ENCODE measurements at places on chromosomes 5 and 9.
A peak's percentile ranks its signal among the peaks of the same experiment; 100 is the strongest.

- DNase-seq, result no peak
Observed at GRCh38 chr9:22921742-22922141, 475.1 kb downstream of the DMRTA1 start.

- DNase-seq, result no peak
Observed at GRCh38 chr5:143142596-143143435, 260.7 kb downstream of the NR3C1 start.

DNA sequence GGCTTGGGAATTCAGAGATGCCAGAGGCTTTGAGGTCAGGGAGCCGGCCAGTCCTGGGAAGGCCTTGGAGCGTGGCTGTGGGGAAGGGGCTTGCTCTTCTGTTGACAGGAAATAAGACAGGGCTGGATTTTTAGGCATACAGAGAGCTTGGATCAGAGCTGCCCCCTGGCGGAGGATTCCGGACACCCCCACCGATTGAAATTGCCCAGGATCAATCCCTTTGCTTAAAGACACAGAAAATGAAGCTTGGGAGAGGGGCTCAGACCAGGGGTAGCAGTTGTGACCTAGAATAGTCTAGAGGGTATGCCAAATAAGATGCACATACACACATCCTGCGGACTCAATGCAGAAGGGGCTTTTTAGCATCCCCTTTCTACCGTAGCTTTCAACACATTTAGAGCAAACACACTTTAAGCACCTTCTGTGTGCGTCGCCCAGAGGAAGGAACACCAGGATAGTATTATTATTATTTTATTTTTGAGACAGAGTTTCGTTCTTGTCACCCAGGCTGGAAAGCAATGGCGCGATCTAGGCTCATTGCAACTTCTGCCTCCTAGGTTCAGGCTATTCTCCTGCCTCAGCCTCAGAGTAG is 1.7 kb upstream of the NTMT1 start:
- DNase-seq, result peak; percentile 81

DNA sequence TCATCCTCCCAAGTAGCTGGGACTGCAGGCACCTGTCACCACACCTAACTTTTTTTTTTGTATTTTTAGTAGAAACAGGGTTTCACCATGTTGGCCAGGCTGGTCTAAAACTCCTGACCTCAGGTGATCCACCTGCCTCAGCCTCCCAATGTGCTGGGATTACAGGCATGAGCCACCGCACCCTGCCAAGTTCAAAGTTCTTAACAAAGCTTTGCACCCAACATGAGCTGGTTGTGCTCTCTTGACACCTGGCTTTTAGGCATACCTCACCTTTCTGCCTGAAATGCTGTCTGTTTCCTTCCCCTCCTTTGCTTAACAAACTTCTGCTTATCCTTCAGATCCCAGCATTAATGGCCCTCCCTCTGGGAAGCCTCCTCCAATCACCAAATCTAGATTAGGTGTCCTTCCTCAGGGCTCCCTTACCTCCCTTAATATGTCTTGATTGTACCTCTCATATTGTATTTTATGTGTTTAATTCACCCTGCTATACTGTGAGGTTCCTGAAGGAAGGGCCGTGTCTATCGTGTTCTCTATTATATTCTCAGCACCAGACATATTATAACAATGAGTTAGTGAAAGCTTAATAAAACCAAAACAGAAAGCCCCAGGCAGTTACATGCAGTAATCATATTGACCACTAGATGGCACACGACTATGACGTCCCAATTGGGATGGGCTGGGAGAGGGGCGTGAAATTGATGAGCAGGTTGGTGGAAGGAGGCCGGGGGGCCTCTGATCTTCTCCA is 62.9 kb upstream of the PPARGC1B start:
- peak; percentile 8 for DNase-seq

- DNase-seq, result peak; percentile 66
Observed at GRCh38 chr5:149434162-149435014, 55.3 kb upstream of the IL17B start.

DNA sequence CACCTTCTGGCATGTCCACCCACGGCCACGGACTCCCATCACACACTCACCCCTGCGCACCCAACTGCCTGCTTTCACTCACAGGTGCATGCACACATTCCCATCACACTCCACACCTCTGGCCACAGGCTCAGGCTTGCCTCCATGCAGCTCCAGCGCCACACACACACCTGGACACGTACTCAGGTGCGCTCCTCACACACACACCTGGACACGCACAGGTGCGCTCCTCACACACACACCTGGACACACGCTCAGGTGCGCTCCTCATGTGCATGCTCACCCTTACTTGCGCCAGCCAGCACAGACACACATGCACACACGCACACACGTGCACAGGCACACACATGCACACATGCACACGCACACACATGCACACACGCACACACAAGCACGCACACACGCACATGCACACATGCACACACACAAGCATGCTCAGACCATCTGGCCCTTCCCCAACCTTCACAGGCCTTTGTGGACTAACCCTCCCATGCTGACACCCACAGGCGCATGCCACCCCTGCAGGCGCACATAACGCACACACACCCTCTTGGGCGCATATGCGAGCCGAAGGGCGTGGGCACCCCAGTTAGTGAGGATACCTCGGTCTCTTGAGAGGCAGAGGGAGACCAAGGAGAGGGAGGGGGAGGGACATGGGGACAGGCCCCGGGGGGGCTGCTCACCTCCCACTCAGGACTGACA is 8.3 kb downstream of the GRIN1 start:
- no peak for DNase-seq

- no peak for DNase-seq
Observed at GRCh38 chr5:40397091-40397490, 282.6 kb upstream of the PTGER4 start.

DNA sequence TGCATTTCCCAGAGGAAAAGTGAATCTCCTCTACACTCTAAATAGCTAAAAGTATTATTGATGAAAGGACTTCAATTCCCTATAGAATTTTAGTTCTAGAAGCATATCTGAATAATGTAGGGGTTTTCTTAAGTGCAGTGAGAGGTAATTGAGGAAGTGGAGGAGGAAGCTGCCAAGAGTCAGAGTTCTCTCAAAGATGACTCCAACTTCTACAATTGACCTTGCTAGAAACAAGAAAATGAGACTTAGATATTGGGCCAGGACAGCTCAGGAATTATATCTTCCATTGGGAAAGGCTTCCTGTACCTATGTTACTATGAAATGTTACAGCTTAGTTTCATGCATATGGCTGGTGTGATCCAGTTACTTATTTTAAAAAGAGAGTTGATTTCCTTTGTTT is 10.4 kb upstream of the F2R start:
- DNase-seq, result no peak

DNA sequence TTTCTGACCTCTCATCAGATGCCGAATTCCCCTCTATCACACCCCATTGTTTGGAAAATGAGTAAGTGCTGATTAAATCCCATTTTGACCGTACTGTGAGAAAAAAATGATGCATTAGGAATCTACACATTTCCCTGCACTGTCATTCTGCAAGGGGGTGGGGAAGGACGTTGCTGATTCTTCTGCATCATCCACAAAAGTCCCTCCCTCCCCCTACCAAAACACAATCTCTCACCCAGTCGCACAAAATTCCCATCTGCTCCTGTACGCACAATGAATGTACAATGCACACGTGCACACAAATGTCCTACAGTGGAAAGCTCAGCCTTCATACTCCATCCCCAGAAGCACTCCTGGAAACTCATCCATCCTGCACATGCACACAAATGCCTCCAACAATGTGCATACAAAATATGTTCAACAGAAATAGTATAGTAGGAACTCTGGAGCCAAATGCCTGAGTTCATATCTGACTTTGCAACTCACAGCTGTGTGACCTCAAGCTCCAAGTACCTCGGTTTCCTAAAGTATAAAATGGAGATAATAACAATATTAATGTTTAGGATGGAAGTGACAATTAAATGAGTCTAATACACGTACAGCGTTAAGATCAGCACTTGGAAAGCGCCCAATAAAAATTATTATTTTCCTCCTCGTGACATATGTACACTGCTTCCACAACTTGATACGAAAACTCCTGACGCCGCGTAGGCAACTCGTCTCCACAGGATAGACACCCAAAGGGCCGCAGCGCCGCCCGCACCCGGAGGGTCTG is 809 bp downstream of the TNIP1 start:
- no peak for DNase-seq

DNA sequence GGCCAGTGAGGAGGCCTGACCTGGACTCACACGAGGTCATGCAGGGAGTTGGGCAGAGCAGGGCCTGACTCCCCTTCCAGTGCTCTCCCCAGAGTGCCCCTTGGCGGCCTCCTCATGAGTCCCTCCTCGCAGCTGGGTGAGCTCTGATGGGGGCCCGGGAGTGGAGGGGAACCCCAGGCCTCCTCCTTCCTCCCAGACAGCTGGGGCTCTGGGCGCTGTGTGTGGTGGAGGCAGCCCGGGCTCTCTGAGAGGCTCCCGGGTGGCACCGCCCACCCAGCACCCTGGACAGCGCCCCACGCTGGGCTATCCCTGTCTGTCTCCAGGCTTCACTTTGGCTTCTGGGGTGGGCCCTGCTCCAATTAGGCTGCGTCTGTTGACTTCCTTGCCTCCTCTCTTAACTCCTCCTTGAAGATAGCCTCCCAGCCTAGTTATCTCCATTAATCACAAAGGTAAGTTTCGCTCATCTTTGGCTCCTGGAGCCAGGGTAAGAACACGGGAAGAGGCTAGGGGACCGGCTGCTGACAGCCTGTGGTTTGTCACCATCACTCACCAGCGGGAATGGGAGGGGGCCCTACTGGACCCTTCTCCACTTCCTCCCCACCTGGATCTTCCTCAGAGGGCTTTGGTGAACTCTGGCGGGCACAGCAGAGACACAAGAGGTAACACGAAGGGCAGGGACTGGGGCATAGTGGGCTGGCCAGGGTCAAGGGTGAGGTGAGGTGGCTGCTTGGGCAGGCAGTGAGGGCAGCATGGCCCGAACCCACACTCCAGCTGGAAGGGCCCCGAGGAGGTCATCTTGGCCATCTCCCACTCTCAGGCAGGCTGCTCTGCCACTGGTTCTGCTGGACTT is 13.1 kb downstream of the PSD2 start:
- DNase-seq, result peak; percentile 16

- peak; percentile 48 for DNase-seq
Observed at GRCh38 chr9:5587024-5587423, 41.9 kb upstream of the RIC1 start.

DNA sequence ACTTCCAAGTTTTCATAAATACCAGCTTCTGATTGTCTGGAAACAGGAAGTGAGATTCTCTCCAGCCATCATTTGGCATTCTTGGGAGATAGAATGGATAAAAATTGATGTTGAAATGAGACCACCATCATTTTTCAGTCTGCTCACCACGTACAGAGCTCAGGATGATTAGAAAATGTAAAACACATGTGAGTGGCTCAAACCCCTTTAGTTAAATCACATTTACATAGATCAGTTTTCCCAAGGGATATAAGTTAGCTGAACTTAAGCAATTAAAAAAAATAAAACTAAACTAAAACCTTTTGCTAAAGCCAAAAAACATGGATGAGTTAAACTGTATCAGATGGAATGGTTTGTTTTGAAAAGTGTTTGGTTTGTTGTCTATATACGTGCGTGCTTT is 37.1 kb upstream of the GDNF start:
- DNase-seq, result no peak

- peak; percentile 68 for DNase-seq
Observed at GRCh38 chr5:56950626-56951125, 1.2 kb downstream of the MIER3 start.

DNA sequence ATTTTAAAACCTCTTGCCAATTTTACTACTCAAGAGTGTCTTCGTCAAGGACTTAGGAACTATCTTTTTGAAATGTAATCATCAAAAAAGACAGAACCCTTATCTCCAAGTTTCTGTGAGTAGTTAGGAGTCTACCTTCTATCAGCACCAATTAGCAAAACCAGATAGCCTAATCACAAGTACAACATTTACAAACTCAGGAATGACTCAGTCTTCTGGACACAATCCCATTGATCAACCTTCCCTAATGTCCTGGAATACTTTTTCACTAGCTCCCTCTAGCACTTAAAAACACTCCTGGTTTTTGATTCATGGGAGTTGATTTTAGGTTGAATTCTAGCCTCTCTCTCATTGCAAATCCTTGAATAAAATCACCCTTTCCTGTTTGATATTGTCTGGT is 680.7 kb downstream of the PRR16 start:
- no peak for DNase-seq

DNA sequence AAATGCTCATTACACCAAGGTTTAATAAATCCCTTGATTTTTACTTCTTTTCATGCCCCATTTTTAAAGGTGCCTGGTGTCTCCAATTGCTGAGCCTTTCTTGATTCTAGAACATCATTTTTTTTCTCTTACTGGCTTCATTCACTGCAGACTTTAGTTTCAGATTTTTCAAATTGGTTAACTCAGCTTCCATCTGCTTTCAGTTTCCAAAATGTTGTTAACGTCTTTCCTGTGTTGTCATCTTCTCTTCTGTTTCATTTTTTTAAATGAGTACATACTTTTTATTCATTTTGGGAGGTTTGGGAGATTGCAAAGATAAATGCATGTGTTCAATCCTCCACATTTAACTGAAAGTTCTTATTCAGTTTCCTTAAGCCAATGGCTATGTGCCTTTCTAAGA is 126.4 kb upstream of the CCNG1 start:
- DNase-seq, result no peak

- DNase-seq, result peak; percentile 76
Observed at GRCh38 chr5:154467655-154468354, 10.2 kb downstream of the HAND1 start.

GRCh38 chr5:137960141-137960540 is 70.9 kb downstream of the PKD2L2 start:
- no peak for DNase-seq

GRCh38 chr9:75017378-75017777 is 10.7 kb downstream of the CARNMT1 start:
- no peak for DNase-seq

DNA sequence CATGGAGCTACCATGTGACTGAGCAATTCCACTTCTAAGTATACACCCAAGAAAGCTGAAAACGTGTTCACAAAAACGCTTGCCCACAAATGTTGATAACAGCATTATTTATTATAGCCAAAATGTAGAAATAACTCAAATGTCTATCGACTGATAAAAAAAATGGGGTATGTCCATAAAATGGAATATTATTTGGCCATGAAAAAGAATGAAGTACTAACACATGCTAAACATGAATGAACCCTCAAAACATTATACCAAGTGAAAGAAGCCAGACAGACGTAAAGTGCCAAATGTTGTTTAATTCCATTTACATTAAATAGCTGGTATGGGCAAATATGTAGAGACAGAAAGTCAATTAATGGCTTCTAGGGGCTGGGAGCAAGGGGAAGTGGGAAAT is 184.9 kb upstream of the IRX2 start:
- DNase-seq, result no peak
